ENCODE measurements at places on chromosomes 2 and 18. TPM values are rescaled to one million over a fixed set of nuclear protein-coding genes. Genes with fewer than 3 reads are reported as not detected.

Gene CLIP4
- not detected for total RNA-seq

DNA sequence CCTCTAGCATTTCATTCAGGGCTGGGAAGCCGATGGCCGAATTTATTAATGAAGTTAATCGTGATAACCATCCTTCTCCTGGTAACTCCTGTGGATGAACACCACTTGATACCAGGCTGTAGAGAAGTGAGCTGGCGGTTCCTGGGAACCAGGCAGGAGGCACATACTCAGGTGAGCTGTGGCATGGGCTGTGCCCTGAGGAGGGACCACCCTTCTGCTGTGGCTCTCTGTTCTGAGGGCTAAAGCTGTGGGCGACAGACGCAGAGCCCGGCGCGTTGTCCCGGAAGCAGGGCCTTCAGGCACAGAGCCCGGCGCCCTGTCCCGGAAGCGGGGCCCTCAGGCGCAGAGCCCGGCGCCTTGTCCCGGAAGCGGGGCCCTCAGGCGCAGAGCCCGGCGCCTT lies 462.3 kb upstream of the SALL3 start:
- DNase-seq, result no peak

DNA sequence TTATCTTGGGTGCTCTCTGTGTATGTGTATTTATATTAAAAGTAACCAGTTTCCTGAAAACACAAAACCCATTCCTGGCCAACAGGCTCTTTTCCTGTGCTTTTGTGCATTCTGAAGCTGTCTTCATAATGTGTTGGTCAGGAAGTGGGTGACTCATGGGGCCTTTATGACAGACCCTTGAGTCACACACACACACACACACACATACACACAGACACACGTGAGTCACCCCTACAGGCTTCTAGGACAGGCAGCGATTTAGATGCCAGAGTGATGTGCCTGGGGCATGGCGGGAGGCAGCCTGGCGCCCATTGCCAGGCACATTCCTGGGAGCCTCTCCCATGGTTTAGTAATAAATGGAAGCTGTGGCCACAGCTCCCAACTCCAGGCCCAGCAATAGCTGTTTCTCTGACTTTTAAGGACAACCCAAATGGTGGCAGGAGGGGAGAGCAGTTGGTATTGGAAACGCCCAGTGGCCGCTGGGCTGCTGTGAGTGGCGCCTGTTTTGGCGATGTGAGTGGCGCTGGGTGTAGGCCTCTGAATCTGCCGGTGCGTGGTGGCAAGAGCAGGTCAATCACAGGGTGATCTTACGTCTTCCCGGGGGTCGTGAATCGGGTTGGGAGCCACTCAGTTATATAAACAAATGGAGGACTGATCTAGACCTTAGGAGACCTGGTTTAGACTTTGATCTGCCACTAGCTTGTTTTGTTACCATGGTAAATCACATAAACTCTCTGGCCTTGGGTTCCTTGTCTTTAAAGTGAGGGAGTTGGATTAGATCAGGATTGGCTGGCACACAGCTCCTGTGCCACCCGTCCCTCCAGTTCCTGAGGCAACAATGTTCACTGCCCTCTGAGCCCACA lies 150.7 kb upstream of the DLX2 start:
- no peak for DNase-seq

GRCh38 chr18:22265838-22266237 lies 96.4 kb downstream of the GATA6 start:
- DNase-seq, result no peak

GRCh38 chr2:39728941-39729351 lies 50.1 kb downstream of the THUMPD2 start:
- DNase-seq, result peak; percentile 69
